Fibroblast of villous mesenchyme (primary cell): ENCODE measurements at places on chromosomes 7 and 10. TPM values are rescaled to one million over a fixed set of nuclear protein-coding genes. Genes with fewer than 3 reads are reported as not detected.

DNA sequence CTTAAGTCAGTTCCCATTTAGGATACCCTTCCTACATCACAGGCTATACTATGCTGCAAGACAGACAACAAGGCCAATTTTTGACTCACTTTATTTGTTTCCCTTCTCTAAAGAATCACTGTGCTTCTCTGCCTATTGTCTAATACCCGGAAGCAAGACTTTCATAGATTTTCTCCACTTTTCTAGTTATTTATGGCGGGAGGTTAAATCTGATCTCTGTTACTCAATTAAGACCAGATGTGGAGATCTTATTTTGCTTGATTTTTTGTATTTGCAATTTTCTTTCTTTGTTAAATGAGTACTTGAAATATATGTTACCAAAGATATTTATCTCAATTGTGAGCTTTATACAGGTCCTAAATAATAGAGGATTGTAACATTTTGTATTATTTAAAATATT lies 511.5 kb downstream of the ATRNL1 start:
- DNase-seq: no peak

DNA sequence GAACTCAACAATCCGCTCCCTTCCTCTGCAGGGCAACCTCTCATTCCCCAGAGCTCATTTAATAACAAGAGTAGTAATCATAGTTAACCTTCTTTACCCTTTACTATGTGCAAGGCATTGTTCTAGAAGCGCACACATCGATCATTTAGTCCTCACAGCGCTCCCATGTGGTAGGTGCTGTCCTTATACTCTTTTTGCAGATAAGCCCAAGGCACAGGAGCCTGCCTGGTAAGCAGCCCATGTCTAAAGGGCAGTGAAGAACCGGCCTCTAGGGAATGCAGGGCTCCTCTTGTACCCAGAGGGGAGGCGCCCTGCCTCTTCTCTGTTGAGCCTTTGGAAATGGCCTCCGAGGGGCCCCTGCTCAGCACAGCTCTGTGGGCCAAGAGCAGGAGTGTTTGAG lies 14.3 kb downstream of the CHST3 start:
- DNase-seq: no peak

SPDYE2B gene
- not detected in 2 replicates for total RNA-seq

ITGB8 gene
- total RNA-seq: 6.4 and 13.0 TPM in 2 replicates

TMEM273 gene
- total RNA-seq: not detected in 2 replicates

SFTPA1 gene
- total RNA-seq: not detected in 2 replicates
